ENCODE measurements at places on chromosomes 6 and 20.

DNA sequence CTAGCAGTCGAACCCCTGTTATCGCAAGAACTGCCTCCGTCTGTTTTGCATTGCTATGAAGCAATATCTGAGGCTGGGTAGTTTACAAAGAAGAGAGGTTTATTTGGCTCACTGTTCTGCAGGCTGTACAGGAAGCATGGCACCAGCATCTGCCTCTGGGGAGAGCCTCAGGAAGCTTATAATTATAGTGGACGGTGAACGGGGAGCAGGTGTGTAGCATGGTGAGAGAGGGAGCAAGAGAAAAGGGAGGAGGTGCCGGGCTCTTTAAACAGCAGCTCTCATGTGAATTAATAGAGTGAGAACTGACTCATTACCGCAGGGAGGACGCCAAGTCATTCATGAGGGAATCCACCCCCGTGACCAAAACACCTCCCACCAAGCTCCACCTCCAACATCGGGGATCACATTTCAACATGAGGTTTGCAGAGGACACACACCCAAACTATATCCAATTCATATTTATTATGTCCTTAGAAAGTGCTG lies 172.6 kb upstream of the KCNG1 start:
- DNase-seq: no peak

DNA sequence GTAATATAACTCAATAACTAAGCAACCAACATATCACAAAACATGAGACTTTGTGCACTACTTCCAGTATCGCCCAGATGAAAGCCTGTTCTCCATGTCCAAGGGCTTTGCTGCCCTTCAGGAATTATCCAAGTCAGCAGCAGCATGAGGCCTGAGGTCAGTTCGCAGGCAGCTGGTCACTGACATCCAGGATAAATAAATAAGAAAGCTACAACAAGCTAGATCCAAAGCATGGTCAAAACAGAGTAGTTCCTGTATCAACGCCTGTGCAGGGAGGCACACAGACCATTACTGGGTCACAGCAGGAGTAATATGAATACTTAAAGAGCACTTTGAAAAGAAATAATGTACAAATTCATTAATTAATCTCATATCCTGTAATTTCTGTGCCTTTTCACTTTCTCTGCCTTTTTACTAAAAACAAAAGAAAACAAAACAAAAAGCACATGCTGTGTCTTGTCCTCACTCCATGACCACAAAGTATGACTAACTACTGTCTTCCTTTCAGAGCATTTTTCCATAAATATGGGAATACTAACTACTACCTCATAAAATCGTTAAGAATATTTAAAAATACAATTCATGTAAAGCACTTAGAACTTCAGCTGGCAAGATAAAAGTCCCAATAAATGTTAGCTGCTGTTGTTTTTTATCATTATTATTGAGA lies 374.9 kb upstream of the IRAK1BP1 start:
- DNase-seq: no peak

DNA sequence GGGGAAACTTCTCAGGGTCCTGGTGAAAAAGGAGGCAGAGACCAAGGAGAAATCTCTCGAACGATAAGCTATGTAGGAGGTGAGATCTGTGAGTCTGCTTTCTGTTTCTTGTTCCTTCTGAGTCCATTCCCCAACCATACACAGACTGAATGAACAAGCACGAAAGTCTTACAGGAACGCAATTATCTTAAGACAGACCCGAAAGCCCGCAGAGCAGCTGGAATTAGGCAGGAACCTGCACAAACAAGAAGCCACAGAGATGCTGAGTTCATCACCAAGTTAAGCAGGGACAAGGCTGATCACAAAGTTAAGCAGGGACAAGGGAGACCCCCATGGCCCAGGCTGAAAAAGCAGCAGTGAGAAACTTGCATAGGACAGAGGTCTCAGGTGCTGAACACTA lies 21.4 kb upstream of the NELFCD start:
- no peak for DNase-seq

DNA sequence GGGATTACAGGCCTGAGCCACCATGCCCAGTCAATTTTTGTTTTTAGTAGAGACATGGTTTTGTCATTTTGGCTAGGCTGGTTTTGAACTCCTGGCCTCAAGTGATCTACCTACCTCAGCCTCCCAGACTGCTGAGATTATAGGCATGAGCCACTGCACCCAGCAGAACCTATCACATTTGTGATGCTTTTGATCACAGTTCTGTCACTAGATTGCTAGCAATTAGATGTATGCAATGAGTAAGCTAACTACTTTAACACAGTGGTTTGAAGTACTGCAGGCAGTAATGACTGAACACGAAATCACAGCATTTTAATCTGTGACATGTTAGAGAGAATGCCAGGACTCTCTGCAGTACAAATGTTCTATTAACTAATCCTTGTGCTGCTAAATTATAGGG lies 19.6 kb upstream of the SAMHD1 start:
- no peak for DNase-seq

- DNase-seq: no peak
Measured at GRCh38 chr20:51327251-51327841, 215.2 kb downstream of the NFATC2 start.

DNA sequence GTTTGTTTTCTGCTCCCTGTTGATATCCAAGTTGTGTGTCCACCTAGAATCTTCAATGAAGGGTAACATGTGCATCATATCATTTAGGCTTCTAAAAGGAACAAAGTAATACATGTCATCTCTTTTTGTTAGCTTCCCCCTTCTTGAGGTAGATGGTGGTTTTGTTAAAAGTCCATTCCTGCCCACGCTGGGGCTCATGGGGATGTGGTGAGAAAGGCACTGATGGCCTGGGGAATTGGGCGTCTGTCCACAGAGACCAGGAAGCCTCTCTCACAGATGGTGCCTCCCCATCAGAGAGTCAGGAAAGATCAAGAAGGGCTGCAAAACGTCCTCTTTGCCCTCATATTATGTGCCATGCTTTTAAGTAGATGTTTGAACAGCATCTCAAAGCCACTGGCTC lies 32.5 kb downstream of the GNAS start:
- DNase-seq: no peak

DNA sequence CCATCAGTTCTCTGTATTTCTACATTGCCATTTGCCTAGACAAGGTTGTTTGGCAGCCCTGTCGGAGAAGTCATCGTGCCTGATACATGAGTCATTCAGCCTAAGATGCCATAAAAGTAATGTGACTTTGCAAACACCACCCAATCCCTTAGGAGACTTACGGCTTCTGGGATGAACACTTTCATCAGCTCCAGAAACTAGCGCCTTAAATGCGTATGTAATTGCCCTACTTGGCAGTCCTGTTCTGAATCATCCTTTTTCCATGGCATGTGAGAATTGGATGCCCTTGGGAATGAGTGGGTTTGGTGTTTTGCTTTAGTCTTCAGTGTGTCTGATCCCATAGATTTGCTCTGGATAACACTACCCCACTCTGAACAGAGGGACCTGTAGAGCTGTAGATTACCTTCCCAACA lies 158.5 kb downstream of the SASH1 start:
- no peak for DNase-seq

DNA sequence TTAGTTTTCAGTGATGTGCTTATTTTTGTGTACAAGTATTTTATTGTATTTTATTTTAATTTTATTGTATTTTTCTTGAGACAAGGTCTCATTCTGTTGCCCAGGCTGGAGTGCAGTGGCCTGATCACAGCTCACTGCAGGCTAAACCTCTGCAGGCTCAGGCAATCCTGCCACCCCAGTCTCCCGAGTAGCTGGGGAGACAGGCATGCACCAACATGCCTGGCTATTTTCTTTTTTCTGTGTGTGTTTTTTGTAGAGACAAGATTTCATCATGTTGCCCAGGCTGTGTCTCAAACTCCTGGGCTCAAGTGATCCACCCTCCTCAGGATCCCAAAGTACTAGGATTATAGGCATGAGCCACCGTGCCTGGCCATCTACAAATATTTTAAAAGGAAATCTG lies 146.3 kb downstream of the MANEA start:
- DNase-seq: no peak

- no peak for DNase-seq
Measured at GRCh38 chr20:60553095-60553494, 594.9 kb downstream of the CDH26 start.

- DNase-seq: no peak
Measured at GRCh38 chr20:45822857-45823256, 4.3 kb downstream of the TNNC2 start.

DNA sequence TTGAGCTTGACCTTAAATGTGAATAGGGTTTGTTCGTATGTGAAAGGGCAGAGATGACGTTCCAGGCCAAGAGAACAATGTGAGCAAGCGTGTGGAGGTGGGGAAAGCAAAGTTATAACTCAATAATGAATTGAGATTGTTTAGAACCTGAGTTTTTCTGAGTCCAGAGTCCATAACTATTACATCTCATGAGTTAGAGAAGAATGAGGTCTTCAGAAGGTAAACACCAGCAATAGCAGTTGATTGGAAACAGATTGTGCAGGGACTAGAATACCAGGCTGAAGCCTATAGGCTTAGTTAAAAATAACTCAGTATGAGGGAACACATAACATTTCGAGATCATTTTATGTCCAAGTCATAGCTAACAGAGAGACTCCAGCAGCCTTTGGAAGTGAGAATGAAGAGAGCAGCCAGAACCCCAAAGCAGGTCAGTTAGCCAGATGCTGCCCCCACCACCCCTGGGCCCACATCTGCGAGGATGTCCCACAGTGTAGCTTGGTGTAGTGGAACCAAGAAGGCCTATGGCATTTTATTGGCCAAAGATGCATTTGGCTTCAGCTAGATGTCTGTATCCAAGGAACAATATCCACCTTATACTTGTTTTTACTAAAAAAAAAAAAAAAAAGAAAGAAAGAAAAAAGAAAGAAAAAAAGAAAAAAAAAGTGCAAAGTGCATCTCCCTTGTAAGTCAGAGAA lies 121.7 kb downstream of the TNFRSF21 start:
- no peak for DNase-seq

GRCh38 chr20:36449663-36450062 lies 91.7 kb upstream of the MYL9 start:
- DNase-seq: no peak

- no peak for DNase-seq
Measured at GRCh38 chr6:11484441-11484840, 53.1 kb upstream of the TMEM170B start.

- DNase-seq: no peak
Measured at GRCh38 chr20:63693083-63693732, 3.2 kb upstream of the TNFRSF6B start.

DNA sequence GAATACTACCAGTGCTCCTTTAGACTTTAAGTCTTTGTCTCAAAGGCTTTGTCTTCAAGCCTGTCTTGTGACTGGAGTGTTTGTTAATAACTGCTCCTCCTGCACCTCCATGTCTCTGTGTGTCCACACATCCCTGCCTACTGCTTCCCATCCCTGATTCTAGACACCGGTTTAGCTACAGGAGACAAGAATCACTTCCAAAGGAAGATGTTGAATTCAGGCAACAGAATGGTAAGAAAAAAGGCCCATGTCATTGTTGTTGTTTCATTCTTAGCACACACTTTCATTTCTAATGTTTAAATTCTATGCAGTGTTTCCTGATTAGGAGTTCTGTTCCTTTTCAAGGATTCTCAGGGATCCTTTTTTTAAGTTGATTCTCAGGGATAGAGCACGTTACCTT lies 293.6 kb upstream of the STXBP5 start:
- DNase-seq: no peak

DNA sequence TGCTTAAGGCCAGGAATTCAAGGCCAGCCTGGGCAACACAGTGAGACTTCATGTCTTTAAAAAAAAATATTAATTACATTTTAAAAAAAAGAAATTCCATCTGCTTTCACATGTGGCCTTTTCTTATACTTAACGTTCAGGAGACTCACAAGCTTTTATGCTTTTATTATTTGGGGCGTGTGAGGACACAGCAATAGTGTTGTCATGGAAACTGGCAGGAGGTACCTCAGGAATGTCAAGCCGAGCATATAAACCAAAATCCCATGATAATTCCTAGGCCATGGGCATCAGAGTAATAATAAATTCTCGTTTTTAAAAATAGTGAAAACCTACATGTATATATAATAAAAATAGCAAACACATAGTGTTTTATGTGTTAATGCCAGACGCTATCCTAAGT lies 89.8 kb downstream of the IYD start:
- no peak for DNase-seq

DNA sequence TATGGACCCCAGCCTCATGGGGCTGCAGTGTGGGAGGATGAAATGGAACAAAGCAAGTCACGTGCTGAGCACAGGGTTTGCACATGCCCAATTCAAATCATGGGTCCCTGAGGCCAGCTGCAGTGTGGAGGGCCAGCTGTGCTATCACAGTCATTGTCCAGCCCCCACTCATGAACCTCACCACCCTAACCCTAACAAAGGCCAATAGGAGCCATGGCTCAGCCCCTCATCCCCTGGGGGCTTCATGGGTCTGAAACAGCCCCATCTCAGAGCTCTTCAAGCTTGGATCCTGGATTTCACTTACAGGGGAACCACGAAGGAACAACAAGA lies 125.6 kb upstream of the MAFB start:
- DNase-seq: no peak

DNA sequence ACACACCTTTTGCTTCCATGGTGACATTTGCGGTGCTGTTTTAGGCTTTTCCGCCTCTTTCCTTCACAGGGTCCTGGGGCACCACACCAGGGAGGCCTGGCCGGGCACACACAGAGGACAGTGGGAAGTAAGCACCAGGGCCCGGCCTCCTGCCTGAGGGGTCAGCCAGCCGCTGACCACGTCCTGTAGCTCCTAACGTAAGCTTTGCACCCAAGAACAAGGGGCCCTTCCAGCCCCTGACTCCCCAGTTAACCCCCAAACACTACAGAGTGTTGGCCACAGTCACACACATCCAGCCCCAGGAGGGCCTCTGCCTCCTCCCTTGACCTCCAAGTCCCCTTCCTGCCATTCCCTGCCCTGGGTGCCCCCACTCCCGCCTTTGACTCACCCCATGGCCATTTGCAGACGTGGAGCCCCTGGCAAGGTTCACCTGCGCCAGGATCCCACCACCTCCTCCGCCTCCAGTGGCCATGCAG lies 54.7 kb downstream of the YTHDF1 start:
- no peak for DNase-seq

- DNase-seq: no peak
Measured at GRCh38 chr6:62367601-62368000, 81.6 kb upstream of the KHDRBS2 start.

- no peak for DNase-seq
Measured at GRCh38 chr6:134707342-134708031, 242.4 kb downstream of the ALDH8A1 start.

DNA sequence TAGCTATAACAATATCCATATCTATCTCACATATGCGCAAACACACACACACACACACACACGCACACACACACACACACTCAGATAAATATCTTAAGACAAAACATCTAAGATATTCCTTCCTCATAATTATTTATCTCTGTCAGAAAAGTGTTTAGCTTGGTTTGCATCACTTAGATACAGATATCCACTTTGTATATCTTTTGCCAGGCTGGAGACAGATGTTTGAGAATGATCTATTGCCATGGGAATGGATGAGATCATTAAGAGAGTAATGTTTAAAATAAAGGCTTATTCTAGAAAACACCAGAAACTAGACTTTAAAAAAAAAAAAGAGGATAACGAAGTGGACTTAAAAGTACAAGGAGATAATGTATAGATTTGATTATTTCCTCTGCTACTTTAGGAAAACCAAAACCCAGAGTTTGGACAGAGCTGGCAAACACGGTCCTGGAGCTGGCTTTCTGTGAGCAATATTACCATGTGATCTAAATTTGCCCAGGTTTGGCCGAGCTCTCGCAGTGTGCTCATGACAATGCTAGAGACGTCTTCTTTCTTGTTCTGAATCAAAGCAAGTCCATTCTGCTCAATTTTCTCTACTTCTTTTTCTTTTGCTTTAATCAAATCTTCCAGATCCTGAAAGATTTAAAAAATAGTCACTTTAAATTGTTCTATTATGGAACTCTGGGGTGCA lies 411.8 kb downstream of the SYNE1 start:
- DNase-seq: no peak

- DNase-seq: no peak
Measured at GRCh38 chr6:31129130-31129529, 8.9 kb upstream of the CDSN start.

Data from right lobe of liver (tissue), 6 donors.